PC-3 (cell line): ENCODE measurements at places on chromosomes 16 and 17. TPM values are rescaled to one million over a fixed set of nuclear protein-coding genes. Genes with fewer than 3 reads are reported as not detected.
A peak's percentile ranks its signal among the peaks of the same experiment; 100 is the strongest.

DNA sequence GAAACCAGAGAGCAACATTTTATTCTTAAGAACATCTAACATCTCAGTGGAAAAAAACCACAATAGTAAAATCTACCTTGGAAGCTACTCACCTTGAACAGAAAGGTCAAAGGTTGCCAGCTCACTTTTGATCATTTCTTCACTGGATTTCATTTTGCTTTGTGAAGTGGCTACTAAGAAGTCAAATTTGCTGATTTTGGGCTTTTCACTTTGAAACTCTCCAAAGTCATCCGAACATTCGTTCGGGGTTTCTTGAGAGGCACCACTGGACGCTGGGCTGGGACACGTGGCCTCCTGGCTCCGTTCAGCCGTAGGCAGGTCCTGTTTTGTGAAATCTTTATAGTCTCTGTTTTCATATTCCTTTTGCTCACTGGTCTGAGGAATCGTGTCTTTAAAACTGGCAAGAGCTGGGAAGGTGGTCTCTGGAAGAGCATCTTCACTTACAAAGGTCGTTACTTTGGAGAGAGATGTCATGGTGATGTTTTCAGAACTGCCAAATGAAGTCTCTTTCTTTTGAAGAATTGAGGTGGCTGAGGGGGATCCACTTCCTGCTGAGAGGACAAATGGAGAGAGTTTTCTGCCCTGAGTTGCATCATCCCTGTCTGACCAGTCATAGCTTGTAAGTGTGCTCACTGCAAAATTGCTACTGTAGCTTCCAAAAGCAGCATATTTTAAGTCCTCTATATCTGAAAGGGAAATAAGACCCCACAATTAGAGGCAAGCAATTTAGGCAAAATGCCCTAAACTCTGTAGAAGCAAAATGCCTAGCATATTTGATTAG lies 52.4 kb downstream of the DUSP14 start:
- no peak for DNase-seq

DNA sequence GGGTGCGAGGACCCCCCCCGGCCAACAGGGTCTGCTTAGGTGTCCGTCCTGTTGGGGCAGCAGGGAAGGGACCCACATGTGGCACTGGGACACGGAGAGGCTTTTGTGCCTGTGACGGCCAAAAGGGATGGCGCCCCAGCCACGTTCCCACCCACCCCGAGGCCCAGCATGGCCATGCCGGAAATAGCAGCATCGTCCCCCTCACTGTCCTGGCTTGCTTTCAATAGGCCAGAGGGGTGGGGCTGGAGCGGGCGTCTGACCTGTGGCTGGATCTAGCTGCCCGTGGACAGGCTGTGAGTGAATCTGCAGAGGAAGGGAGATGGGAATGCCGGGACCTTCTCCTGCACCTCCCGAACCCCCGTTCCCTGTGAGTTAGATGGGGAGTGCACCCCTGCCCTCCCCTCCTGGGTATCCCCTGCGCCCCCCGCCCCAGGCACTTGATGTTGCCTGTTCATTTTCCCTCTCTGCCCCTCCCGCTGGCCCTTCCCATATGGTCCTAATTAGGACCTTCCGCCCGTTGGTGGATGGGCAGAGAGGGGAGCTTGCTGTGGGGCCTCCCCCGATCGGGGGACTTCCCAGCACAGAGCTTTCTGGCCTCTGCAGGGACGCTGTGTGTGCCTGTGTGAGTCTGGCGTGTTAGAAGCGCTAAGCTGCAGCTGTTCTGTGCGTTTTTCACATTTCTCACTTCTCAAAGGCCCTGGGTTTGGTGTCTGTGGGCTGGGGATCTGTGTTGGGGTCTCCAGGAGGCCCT lies 292.8 kb downstream of the SEC14L1 start:
- no peak for DNase-seq

DNA sequence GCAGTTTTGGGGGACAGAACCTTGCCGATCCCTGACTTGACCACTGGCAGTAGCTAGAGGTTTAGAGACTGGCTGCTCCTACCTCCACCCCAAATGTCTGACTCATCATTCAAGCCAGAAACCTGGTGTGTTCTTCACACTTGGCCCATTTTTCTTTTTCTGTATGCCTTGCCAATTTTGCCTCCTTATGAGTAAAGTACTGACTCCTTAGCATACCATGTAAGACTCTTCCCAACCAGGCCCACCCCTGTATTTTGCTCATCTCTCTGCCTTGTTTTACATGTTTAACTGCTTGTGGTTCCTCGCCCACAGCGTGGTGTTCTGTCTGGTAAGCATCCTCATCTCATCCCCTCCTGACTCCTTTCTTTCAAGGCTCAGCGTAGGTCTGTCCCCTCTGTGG lies 37.9 kb downstream of the NUP88 start:
- peak; percentile 46 for DNase-seq

GRCh38 chr17:8735336-8735939 lies 9.2 kb downstream of the CCDC42 start:
- DNase-seq = no peak

- DNase-seq = peak; percentile 63
Observed at GRCh38 chr16:81838794-81839193, 59.7 kb downstream of the PLCG2 start.

DNA sequence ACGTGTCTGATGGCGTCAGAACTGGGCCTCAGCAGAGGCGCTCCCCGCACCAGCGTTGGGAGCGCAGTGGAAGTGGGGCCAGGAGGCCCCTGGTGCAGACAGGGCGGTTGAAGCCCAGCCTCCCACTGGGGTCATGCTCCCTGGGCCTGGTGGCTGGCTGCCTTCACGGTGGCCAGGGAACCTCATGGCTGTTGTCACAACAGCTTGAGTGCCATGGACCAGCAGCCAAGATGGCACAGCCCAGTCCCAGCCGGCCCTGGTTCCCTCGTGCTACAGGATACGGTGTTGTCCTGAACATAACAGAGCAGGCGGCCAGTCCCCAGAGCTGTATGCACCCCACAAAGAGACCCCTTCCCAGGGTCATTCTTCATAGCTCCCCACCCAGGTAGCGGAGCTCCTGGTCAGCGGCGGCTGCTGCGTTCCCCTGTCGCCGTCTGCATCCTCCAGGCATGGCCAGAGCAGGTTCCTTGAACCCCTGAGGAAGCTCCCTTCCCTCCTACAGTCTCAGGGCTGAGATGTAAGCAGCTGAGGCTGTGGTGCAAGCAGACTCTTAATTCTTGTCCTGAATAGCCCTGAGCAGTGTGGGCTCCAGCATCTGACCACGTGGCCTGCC lies 29.7 kb downstream of the NME3 start:
- DNase-seq = no peak

DNA sequence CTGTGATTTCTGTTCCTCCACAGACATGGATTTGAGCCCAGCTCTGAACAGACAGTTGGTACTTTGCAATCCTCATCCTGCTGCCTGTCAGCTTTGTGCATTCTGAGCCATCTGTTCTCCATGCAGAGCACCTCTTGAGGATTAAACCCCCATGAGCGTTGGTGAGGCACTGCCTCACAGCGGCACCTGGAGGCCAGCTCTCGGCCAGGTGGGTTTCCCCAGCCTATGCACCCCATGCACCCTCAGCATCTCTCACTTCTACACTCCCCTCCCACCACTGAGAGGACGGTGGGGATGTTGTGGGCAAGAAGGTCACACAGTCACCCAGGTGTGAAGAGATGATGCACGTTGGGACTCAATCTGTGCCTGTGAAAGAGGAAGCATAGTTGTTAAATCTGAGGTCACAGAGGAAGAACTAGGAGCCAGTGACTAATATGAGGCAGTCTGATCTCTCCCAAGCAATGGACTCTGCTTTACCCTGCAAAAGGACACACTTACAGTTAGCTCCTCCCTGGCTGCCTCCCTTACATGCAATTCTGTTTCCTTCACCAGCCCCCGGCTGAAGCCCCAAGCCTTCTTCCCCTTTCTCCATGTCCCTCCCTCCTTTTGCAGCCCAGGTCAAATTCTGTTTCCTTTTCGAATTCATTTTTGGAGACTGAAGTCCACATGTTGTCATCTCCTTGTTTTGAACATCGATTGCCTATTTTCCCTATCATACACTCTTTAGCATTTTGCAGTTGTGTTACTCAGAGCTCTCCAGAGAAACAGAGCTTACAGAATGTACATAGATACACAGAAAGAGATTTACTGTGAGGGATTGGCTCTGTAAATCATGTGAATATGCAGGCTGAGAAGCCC lies 58.5 kb downstream of the HS3ST3B1 start:
- DNase-seq = no peak

- DNase-seq = no peak
Observed at GRCh38 chr17:82788206-82789001, 36.5 kb downstream of the TBCD start.

DNA sequence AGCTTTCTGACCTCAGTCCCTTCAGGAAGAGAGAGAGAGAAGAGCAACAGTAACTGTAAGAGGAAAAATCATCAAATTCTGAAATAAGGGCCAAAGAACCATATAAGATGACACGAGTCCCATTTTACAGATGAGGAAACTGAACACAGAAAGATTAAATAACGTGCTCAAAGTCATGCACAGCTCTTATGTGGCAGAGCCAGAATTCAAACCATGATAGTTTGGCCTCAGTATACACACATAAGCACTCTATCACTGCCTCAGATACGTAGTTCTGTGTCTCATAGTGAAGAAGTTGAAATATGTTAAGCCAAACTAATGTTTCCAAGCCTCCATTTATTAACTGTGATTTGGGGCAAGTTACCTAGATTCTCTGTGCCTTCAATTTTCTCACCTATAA lies 1.9 kb upstream of the ZNF19 start:
- DNase-seq = no peak

- DNase-seq = peak; percentile 93
Observed at GRCh38 chr17:57868007-57868909, 18.4 kb upstream of the MRPS23 start.

DNA sequence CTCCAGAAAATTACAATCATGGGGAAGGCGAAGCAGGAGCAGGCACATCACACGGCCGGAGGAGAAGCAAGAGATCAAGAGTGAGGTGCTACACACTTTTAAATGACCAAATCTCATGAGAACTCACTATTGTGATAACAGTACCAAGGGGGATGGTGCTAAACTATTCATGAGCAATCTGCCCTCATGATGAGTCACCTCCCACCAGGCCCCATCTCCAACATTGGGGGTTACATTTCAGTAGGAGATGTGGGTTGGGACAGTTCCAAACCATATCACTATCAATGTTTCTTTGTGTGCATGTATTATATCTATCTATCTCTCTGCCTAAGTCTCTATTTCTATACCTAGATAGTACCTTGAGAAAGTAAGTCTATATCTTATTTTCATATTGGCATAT lies 724.8 kb downstream of the CDH11 start:
- DNase-seq = peak; percentile 57

The PRR35 gene
- total RNA-seq = not detected in 2 replicates

The TSPOAP1 gene
- total RNA-seq = 4.3 and 8.3 TPM in 2 replicates

The SLC12A3 gene
- total RNA-seq = not detected in 2 replicates

The CLEC19A gene
- not detected in 2 replicates for total RNA-seq

The ADAMTS18 gene
- not detected in 2 replicates for total RNA-seq

The NPIPB13 gene
- 0.29 and 4.3 TPM in 2 replicates for total RNA-seq
